ENCODE measurements at places on chromosomes 7 and 10.

GRCh38 chr10:8752146-8752843, 697.8 kb downstream of the GATA3 start:
- no peak for DNase-seq

- no peak for DNase-seq
These were observed 592.7 kb downstream of the NXPH1 start for GRCh38 chr7:9026121-9026520.

DNA sequence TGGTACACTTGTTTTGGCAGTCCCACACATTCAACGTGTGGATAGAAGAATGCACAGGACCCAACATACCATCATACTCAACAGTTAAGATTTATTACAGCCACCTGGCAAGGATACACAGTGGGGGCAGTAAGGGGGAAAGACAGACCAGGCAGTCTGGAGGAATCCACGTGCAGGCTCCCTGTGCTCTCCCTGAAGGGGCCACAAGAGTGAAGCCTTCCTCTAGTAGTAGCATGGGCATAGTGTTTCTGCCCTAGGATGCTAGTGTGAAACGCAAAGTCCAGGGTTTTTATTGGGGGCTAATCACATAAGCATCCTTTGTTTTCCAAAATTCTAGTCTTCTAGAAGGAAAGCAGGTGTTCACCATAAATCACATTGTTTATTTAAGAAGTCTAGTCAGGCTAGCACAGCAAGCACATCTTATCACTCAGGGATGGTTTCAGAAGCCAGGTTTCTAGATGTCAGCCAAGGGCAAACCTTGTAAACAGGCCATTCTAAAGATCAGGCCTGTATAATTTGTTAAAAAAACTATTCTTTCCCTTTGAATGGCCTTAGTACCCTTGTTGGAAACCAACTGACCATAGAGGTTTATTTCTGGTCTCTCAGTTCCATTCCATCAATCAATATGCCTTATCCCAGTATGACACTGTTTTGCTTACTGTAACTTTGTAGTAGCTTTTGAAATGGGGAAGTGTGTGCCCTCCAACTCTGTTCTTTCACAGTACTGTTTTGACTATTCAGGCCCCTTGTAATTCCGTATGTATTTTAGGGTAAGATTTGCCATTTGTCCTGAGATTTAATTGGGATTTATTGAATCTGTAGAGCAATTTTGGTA, 12.4 kb upstream of the TFAM start:
- no peak for DNase-seq

GRCh38 chr10:109428775-109429491, 494.4 kb downstream of the XPNPEP1 start:
- no peak for DNase-seq

- DNase-seq: no peak
These were observed 5.7 kb downstream of the HIP1 start for GRCh38 chr7:75732764-75733630.

GRCh38 chr7:138838166-138838565, 40.2 kb upstream of the ATP6V0A4 start:
- DNase-seq: no peak

GRCh38 chr10:77081481-77081891, 556.1 kb downstream of the KCNMA1 start:
- no peak for DNase-seq

- DNase-seq: no peak
These were observed 65.8 kb downstream of the SLC18A2 start for GRCh38 chr10:117306674-117307073.

- no peak for DNase-seq
These were observed 3.9 kb downstream of the MTERF1 start for GRCh38 chr7:91876391-91877133.

DNA sequence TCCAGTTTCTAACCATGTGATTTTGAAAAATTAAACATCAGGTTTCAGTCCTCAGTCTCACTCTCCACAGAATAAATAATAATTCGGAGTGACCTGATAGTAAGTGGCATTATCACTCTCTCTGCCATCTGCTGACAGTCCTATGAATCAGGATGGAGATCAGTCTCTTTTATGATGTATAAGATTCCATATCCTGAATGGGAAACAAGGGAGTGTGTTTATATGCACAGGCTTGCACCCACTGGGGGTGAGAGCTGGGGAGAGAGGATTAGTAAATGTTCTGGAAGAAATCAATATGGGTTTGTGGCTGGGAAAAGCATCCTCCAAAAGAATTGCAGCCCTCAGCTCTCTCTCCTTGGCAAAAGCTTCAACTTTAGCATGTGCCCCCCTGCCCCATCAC, 45.3 kb downstream of the DGKI start:
- no peak for DNase-seq

DNA sequence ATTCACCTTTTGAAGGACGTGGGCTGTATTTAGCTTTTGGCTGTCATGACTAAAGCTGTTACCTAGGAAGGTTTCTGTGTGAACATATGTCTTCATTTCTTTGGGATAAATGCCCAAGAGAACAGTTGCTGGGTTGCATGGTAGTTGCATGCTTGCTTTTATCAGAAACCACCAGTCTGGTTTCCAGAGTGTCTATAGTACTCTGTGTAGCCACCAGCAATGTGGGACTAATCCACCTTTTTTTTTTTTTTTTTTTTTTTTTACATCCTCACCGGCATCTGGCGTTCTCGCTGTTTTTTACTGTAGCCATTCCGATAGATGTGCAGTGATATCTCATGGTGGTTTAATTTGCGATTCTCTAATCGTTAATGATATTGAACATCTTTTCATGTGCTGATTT, 297.8 kb downstream of the SDK1 start:
- no peak for DNase-seq

DNA sequence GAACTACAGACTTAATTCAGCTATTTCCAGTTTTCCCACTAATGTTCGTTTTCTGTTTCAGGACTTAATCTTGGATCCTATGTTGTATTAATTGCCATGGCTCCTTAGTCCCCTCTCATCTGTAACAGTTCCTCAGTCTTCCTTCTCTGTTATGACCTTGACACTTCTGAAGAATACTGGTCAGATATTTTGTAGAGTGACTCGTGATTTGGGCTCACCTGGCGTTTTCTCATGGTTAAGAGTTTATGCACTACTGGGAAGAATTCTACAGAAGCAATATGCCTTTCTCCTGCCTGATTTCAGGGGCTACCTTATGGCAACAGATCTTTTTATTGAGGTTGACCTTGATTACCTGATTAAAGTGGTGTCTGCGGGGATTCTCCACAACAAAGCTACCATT, 239.4 kb downstream of the CHCHD3 start:
- no peak for DNase-seq

DNA sequence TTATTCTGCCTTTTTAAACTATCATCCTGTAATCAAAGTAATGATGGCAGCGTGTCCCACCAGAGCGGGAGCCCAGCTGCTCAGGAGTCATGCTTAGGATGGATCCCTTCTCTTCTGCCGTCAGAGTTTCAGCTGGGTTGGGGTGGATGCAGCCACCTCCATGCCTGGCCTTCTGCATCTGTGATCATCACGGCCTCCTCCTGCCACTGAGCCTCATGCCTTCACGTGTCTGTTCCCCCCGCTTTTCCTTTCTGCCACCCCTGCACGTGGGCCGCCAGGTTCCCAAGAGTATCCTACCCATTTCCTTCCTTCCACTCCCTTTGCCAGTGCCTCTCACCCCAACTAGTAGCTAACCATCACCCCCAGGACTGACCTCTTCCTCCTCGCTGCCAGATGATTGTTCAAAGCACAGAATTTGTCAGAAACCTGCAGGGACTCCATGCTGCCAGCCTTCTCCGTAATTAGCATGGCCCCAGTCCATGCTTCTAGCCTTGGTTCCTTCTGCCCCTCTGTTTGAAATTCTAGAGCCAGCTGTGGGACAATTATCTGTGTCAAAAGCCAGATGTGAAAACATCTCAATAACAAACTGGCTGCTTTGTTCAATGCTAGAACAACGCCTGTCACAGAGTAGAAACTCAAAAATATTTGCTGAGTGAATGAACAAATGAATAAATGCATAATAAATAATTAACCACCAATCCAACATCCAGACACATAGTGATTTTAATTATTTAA, 151.7 kb downstream of the EGFR start:
- DNase-seq: no peak

- DNase-seq: no peak
These were observed 74.7 kb downstream of the CXCL12 start for GRCh38 chr10:44309939-44310761.

DNA sequence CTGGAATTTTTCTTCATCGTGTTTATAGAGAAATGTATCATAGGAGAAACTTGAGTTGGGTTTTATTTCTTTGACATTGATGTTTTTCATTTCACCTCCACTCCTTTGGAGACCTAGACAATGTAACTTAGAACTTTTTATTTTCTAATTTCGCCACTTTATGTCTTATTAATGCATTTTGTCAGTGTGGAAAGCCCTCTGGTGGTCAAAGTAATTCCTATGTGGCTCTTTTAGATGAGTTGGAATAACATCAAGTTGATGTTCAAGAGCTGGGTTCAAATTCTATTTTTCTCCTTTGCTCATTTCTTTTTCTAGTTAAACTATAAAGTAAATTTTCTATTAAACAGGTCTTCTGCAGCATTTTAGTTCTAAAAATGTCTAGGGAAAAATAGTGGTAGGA, 478.6 kb downstream of the LRMDA start:
- DNase-seq: no peak

DNA sequence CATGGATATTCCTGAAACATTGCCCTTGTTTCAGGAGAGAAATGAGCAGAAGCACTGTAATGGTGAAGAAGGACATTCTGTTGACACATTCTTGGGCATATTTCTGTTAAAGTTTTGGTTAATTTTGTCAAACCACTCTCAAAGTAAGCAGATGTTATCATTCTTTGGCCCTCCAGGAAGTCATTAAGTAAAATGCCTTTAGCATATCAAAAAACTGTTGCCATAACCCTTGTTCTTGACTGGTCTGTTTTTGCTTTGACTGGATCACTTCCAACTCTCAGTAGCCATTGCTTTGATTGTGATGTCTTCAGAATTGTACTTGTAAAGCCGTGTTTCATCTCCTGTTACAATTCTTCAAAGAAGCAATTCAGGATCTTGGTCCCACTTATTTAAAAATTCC, 404.3 kb upstream of the LRRTM3 start:
- no peak for DNase-seq
